ENCODE measurements at places on chromosomes 1 and 21. TPM values are rescaled to one million over a fixed set of nuclear protein-coding genes. Genes with fewer than 3 reads are reported as not detected.

DNA sequence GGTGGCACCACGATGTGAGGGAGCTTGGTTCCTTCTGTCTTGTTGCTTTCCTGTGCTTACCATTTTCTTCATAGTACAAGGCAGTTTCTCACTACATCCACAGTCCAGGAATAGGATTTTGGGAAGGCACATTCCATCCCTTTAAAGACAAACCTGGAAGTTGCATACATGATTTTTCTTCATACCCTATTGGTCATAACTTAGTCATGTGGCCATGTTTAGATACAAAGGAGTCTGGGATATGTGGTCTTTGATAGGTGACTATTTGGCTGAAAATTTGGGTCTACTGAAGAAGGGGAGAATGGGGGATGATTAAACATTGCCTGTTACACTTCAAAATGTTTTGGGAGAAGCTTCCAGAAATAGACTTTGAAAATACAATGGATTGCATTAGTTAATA is 7.0 kb downstream of the DYRK1A start:
- DNase-seq: no peak

Gene FOXE3
- total RNA-seq: not detected

DNA sequence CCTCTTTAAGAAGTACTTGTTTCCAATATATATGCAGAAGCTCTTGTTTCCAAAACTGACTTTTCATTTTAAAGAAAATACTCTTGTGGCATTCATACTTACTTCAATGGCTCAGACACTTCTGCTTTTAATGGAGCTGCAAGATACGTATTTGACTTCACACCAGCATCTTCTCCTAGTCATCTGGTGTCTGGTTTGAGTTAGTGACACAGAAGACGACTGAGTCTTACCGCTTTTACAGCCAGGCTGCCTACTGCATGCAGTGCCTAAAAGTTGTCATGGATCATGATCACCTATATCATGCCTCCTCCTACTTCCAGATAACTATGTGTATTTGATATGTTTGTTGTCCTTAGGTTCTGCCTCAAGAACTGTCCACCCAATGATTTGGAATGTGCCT is 185.9 kb downstream of the TPR start:
- no peak for DNase-seq

Gene VAMP3
- total RNA-seq: 76.9 TPM

GRCh38 chr1:40595623-40596022 is 64.2 kb downstream of the ZNF684 start:
- DNase-seq: no peak

All from CD4-positive, alpha-beta T cell (primary cell).